ENCODE measurements at places on chromosomes 3 and 15.

GRCh38 chr3:107283948-107284347, 93.3 kb upstream of the CCDC54 start:
- no peak for DNase-seq

DNA sequence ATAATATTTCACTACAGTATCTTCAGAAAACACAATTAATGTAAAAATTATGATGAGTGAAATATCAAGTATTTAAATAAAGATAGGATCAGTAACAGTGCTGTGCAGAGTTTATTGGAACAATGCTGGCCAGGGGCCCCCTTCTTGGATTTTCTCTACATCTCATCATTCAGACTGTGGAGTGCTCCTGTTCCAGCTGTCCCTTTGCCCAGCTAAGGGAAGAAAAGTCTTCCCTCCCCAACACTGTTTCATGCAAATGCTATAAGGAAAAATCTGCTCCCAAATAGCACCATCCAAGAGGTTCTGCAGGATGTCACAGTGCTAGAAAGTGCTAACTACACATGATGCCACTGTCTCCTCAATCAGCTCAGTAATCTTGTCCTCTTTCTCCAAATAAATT, 64.5 kb downstream of the RPL39L start:
- no peak for DNase-seq

DNA sequence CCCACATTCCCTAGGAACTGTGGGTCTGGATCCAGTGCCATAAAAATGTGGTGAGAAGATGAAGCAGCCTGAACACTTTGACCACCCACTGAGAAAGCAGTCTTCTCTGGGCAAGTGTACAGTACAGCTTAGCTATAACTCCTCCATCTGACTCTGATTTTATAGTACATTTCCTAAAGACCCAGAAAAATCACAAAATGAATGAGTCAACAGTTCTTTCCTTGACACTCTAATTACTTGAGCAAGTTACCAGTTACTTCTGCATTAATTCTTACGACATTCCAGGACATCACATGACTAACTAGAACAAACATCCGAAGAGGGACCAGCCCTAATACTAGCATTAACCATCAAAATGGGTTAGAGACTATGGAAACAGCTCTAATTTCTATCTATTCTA, 148.1 kb upstream of the PEX5L start:
- DNase-seq = no peak

GRCh38 chr3:124246376-124246775, 254.5 kb upstream of the ROPN1 start:
- no peak for DNase-seq

- no peak for DNase-seq
Observed at GRCh38 chr3:186366206-186366605, 4.2 kb upstream of the DGKG start.

- DNase-seq = peak; percentile 49
Observed at GRCh38 chr3:24829629-24830229, 335.1 kb upstream of the THRB start.

- DNase-seq = no peak
Observed at GRCh38 chr15:63497642-63498467, 6.5 kb upstream of the USP3 start.

DNA sequence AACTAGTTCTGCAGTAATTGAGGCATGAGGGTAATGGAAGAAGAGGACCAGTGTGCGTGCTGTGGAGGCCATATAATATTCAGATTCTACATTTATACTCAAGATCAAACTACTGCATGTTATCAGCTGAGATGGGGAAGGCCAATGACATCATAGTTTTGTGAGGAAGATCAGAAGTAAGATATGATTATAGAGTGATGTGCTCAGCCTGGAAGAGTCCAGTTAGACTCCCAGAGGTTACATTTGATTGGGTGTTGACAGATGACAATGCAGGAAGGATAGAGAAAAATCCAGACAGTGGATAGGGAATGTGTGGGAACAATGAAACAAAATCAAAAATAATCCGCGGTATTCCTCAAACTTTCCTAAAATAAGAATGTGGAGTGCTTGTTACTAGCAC, 35.4 kb downstream of the GOLIM4 start:
- DNase-seq = no peak

GRCh38 chr3:29677421-29677820, 396.6 kb downstream of the RBMS3 start:
- no peak for DNase-seq

- no peak for DNase-seq
Observed at GRCh38 chr3:30970183-30970582, 75.7 kb upstream of the GADL1 start.

- no peak for DNase-seq
Observed at GRCh38 chr3:129525341-129525968, 3.0 kb upstream of the RHO start.

DNA sequence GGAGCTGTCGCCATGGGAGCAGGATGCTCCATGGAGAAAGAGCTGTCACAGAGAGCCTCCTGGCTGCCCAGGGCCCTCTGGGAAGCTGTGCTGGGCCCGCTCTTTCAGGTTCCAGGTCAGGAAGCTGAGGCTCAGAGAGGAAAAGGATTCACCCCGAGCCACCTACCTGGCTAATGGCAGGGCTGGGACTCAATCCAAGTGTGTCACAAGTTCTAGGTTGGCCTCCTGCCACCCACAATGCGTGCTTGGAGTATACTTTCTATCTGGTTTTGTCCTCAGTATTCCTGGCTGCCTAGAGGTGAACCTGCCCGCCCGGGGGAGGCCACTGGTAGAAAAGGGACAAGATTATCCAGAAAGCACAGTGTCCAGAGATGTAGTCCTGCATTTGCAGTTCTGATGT, 23.6 kb downstream of the FAH start:
- DNase-seq = no peak

GRCh38 chr3:121621491-121621890, 28.3 kb downstream of the FBXO40 start:
- no peak for DNase-seq
